Small intestine (tissue), 16 donors: ENCODE measurements at places on chromosomes 2 and 18. TPM values are rescaled to one million over a fixed set of nuclear protein-coding genes. Genes with fewer than 3 reads are reported as not detected.

- no peak overlapping the region for H3K4me3 ChIP-seq
- H3K27ac ChIP-seq = no peak overlapping the region
- no peaks in the 10 kb centered on the region for H3K27me3 ChIP-seq
- no peaks in the 10 kb centered on the region for H3K4me1 ChIP-seq
- peaks cover 68% of the 10 kb centered on the region for H3K36me3 ChIP-seq
Measured at GRCh38 chr18:49898421-49898820, 85.1 kb upstream of the ACAA2 start.

- H3K36me3 ChIP-seq = no peaks in the 10 kb centered on the region
- H3K27me3 ChIP-seq = peaks cover 5% of the 10 kb centered on the region
- no peak overlapping the region for H3K27ac ChIP-seq
- no peaks in the 10 kb centered on the region for H3K4me1 ChIP-seq
Measured at GRCh38 chr2:136288249-136288648, 170.3 kb upstream of the CXCR4 start.

- no peak overlapping the region for H3K27ac ChIP-seq
- H3K4me1 ChIP-seq = no peaks in the 10 kb centered on the region
Measured at GRCh38 chr2:75324861-75325284, 125.6 kb upstream of the TACR1 start.

Gene ITM2C
- 455 TPM for polyA plus RNA-seq

Gene PMAIP1
- 7.5 TPM for polyA plus RNA-seq

- H3K4me1 ChIP-seq = no peaks in the 10 kb centered on the region
- DNase-seq = no peak
- no peaks in the 10 kb centered on the region for H3K27me3 ChIP-seq
- no peak overlapping the region for H3K27ac ChIP-seq
- no peak overlapping the region for H3K4me3 ChIP-seq
Measured at GRCh38 chr2:184394642-184395041, 203.7 kb upstream of the ZNF804A start.

Gene HMSD
- 0.48 TPM for polyA plus RNA-seq

DNA sequence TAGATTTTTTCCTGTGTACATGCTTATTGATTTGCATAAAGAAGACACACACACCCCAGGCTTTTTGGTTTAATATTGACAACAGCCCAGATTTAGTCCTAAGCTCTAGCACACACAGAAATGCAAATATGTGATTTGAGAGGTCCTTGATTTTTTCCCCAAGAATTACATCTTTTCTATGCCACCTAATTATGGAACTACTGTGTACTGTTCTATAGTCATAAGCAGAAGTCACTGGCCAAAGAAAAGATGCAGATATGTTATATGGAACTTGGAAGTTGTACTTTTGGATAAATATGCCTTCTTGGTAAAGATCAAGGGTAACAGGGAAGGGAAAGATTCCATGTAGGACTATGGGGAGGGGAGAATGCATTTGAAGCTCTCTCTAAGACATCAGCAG lies 105.6 kb downstream of the SETBP1 start:
- no peaks in the 10 kb centered on the region for H3K27me3 ChIP-seq
- no peaks in the 10 kb centered on the region for H3K4me1 ChIP-seq
- no peaks in the 10 kb centered on the region for H3K36me3 ChIP-seq
- no peak for DNase-seq
- H3K4me3 ChIP-seq = no peak overlapping the region

GRCh38 chr2:58195662-58196061 lies 45.5 kb downstream of the FANCL start:
- no peak for DNase-seq
- H3K36me3 ChIP-seq = peaks cover 2% of the 10 kb centered on the region
- no peak overlapping the region for H3K4me3 ChIP-seq
- no peaks in the 10 kb centered on the region for H3K27me3 ChIP-seq
- no peak overlapping the region for H3K27ac ChIP-seq
- H3K4me1 ChIP-seq = no peaks in the 10 kb centered on the region

Gene CABLES1
- polyA plus RNA-seq = 6.9 TPM

Gene TMBIM1
- polyA plus RNA-seq = 328 TPM

DNA sequence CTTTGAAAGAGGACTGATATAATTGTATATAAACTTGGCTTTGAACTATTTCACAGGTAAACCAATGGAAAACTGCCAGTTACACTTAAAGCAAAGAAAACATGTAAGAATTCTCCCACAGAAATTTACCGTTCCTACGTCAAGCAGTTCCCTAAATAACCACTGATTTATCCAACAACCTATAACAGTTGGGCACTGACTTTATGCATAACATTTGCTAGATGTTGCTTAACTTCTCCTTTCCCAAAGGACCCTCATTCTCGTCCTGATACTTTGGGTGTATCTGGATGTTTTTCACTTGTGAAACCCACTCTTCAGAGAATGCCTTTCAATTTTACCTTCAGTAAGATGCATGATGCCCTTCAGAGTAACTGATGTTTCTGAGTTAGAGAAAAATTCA lies 43.8 kb downstream of the STAT1 start:
- H3K36me3 ChIP-seq = peaks cover 29% of the 10 kb centered on the region
- no peak for DNase-seq
- no peak overlapping the region for H3K4me3 ChIP-seq

Gene ITPRIPL1
- polyA plus RNA-seq = 0.92 TPM

DNA sequence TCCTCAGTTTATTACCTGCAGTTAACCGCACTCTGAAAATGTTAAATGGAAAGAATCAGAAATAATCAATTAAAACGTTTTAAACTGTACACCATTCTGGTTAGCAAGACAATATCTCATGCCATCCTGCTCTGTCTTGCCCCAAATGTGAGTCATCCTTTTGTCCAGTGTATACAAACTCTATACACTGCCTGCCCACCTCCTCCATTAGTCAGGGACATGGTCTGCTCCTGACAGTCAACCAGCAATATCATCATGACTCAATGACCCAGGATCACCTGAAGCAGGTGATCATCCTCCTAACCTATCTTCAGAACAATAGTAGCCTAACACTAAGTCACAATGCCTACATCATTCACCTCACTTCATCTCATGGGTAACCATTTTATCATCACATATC lies 214.7 kb downstream of the KCNH7 start:
- no peaks in the 10 kb centered on the region for H3K27me3 ChIP-seq
- no peak overlapping the region for H3K27ac ChIP-seq
- DNase-seq = no peak
- no peaks in the 10 kb centered on the region for H3K36me3 ChIP-seq
- no peaks in the 10 kb centered on the region for H3K4me1 ChIP-seq
- no peak overlapping the region for H3K4me3 ChIP-seq

GRCh38 chr2:54895730-54896129 lies 154.5 kb downstream of the RTN4 start:
- H3K36me3 ChIP-seq = no peaks in the 10 kb centered on the region
- no peak overlapping the region for H3K27ac ChIP-seq
- DNase-seq = no peak
- H3K27me3 ChIP-seq = no peaks in the 10 kb centered on the region

GRCh38 chr2:197369228-197369932 lies 58.8 kb upstream of the ANKRD44 start:
- no peak overlapping the region for H3K27ac ChIP-seq
- H3K4me3 ChIP-seq = no peak overlapping the region
- no peak for DNase-seq
- no peaks in the 10 kb centered on the region for H3K36me3 ChIP-seq
- H3K27me3 ChIP-seq = no peaks in the 10 kb centered on the region

DNA sequence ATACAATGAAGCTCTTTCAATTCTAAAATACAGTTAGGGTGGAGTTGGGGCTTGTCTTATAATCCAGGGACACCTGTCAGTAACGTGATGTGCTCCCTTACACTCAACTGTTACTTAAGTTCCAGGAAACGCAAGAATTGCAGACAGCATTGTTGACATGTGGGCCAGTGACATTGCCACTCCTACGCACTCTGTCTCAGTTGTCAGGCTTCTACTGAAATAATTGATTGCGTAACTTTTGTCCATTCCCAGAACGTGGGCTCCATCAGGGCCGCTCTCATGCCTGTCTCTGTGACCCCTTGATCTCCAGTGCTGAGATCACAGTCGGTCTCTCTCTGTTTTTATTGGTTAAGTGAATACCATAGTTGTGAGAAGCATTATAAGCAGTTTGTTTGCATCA lies 487.8 kb downstream of the GALR1 start:
- no peak overlapping the region for H3K4me3 ChIP-seq
- no peak for DNase-seq
- H3K36me3 ChIP-seq = no peaks in the 10 kb centered on the region
- no peaks in the 10 kb centered on the region for H3K27me3 ChIP-seq
- H3K4me1 ChIP-seq = no peaks in the 10 kb centered on the region

GRCh38 chr2:75074228-75074627 lies 115.8 kb downstream of the POLE4 start:
- H3K36me3 ChIP-seq = no peaks in the 10 kb centered on the region
- no peaks in the 10 kb centered on the region for H3K27me3 ChIP-seq
- no peak overlapping the region for H3K4me3 ChIP-seq
- no peak for DNase-seq

Gene SCN9A
- 0.27 TPM for polyA plus RNA-seq

Gene DSC1
- not detected for polyA plus RNA-seq

DNA sequence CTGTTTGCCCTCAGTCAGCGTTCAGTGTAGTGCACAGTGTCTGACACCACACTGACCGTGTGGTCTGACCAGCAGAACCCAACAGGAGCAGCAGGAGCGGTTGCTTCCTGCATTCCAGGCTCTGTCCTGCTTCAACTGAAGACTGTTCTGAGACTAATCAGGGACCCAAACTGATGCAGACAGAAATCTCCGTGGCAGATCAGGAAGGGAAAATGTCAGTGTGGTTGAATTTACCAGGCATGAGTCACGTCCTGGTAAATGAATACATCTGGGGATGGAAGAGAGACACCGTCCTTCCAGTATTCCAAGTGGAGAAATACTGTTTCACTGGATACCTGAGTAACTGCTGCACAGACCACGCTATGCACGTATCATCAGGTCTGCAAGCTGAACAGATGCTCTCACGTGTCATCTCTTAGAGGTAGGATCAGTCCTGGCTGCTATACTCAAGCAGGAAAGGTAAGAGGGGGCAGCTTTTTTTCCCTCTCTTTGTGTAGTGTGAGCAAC lies 223.6 kb upstream of the EPAS1 start:
- no peak for DNase-seq
- H3K27ac ChIP-seq = no peak overlapping the region
- no peaks in the 10 kb centered on the region for H3K36me3 ChIP-seq
- no peak overlapping the region for H3K4me3 ChIP-seq
- no peaks in the 10 kb centered on the region for H3K27me3 ChIP-seq

DNA sequence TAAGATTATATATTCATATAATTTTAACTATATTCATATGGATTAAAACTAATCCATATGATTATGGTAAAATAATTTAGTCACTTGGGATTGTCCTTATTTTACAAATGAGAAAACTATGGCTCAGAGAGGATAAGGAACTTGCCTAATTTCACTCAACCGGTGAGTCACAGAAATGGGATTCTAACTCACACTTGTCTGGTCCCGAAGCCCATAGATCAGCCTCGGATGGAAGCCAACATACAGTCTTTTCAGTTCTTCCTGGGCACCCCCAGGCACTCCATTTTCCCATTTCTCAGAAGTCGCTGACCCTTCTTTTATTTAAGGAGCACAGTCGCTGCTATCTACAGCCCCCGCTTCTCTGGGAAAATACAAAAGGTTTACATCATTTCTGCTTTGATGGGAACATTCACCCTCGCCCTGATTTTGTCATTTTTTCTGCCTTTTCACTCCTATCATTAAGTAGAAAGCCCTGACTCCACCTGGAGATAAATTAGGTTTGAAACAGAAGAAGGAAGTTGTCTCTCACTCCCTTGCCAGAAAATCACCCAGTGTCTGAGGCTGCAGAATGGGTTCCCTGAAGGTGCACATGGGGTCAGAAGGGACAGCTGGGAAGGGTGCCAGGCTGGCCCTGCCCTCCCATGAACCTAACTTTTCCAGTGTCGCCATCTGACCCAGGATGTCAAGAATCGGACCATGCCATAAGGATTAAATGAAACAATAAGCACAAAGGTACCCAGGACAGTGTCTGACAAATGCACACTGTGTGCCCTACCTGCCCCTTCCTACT lies 36.6 kb downstream of the CYP1B1 start:
- H3K4me3 ChIP-seq = no peak overlapping the region
- H3K36me3 ChIP-seq = no peaks in the 10 kb centered on the region
- no peak overlapping the region for H3K27ac ChIP-seq
- DNase-seq = no peak
- H3K4me1 ChIP-seq = no peaks in the 10 kb centered on the region

GRCh38 chr18:70373042-70373519 lies 84.2 kb downstream of the SOCS6 start:
- DNase-seq = peak; percentile 87
- no peaks in the 10 kb centered on the region for H3K36me3 ChIP-seq
- H3K27ac ChIP-seq = no peak overlapping the region
- peaks cover 18% of the 10 kb centered on the region for H3K4me1 ChIP-seq
- no peak overlapping the region for H3K4me3 ChIP-seq

DNA sequence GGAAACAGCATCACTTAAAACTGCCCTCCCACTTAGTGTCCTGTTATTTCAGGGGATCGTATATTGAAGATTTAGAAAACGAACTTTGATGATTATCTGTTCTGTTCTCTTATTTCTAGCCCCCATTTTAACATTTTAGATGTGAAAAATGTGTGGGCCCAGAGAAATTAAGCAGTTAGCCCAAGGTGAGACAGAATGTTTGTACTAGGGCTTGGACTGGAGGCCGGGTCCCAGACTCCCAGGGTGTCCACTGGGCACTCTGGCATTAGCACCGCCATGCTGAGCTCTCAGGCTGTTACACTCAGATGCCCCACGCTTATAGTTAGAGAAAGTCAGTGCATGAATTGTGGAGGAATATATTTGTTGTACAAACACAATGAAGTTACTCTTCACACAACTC lies 5.5 kb upstream of the RAX start:
- H3K36me3 ChIP-seq = no peaks in the 10 kb centered on the region
- H3K27ac ChIP-seq = no peak overlapping the region
- DNase-seq = no peak

Gene PRSS56
- polyA plus RNA-seq = not detected

Gene SIX2
- 0.06 TPM for polyA plus RNA-seq

Gene UPP2
- polyA plus RNA-seq = not detected

DNA sequence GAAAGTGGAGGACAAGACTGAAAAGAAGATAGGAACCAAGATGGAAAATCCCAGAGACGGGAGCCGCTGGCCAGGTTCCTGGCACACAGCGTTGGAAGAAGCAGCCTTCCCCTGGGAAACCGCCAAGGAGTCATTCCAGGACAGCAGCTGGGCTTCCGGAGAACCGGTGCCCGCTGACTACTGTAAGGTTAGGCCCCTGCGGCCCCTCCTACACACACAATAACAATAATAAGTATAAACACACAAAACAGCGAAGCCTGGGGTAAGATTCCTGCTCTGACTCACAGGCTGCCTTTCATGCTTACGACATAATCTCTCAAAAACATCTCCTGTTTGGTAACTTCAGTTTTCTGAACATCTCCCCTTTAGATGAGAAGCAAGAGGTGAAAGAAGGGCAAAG lies 28.1 kb upstream of the MYCN start:
- DNase-seq = no peak
- H3K36me3 ChIP-seq = no peaks in the 10 kb centered on the region
- no peaks in the 10 kb centered on the region for H3K4me1 ChIP-seq
- no peak overlapping the region for H3K4me3 ChIP-seq
- H3K27ac ChIP-seq = no peak overlapping the region
